ENCODE measurements at places on chromosomes 3 and 15.

DNA sequence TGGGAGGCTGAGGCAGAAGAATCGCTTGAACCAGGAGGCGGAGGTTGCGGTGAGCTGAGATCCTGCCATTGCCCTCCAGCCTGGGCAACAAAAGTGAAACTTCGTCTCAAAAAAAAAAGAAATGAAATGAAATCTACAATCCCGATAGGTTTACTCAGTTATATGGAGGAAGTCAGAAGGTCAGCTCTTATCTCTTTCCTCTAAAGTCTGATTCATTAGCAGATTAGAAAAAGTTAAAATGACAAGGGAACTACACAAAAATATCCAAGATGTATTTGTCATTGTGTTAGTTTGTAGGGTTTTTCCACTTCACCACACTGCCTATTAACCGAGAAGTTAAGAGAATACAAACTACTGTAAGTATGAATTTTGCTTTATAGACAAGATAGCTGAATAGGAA is 420.6 kb downstream of the SHQ1 start:
- DNase-seq = no peak

DNA sequence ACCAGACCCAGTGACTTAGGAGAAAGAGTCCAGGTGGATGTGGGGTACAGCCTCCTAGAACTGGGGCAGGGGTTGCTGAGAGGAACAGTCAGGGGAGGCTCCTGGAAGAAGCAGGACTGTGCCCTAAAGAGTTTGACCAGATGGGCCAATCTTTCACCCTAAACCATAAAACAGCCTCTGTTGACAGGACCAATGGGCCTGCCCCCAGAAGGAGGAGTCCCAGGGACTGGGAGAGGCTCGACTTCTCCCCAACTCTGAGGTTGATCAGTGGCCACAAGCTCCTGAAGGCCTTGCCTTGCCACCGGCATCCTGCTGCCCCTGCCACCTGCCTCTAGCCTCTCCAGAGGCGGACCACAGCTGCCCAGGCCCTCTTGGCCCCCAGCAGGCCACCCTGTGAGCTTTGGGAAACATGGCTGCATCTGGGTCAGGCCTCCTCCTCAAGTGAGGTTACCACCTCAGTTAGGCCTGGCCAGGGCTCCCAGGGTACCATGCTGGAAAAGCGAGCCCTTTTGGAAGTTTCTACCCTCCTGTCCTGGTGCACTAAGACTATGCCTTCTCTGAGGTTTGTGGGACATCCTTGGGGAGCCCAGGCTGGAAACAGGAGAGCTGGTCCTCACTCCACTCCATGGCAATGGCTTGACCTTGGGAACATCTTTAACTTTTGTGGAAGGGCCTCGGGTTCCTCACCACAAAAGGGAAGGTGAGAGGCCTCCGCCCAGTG is 2.8 kb downstream of the VIPR1 start:
- DNase-seq = peak; percentile 50

DNA sequence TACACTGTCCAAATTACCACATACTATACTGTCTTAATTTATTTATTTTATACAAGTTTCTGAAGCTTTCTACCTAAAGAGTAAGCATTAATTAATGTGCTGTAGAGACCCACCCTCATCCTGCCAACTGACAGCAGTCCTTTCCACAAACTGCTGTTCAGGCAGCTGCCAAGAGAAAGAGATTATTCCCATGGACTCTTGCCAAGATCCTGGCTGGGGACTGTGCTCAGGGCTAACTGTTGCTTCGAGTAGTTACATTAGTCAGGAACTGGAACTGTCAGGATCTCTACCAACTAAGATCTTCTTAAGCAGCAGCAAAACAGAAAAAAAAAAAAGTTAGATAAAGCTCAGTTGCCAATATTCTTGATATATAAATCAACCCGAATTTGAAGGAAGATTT is 398.8 kb downstream of the MECOM start:
- peak; percentile 64 for DNase-seq

- DNase-seq = no peak
Observed at GRCh38 chr3:10319804-10320203, 1.1 kb downstream of the SEC13 start.

DNA sequence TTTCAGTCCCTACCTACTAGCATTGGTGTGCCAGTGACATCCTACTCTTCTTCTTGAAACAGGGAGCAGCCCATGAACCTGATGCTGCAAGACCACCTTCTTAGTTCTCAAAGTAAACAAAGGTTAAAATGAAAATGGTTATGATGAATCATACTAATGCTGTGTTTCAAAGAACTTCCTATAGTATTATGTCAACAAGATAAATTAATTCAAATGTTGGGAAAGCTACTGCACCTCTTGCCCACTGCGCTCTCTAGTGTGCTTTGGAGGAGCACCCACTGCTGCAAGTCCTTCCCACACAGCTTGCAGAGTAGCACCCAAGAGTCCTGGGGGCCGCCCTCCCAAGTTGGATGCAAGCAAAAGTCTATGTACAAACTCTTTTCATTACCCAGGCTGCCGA is 81.1 kb downstream of the CD200R1L start:
- no peak for DNase-seq

GRCh38 chr3:132285620-132285945 is 31.6 kb upstream of the ACP3 start:
- DNase-seq = no peak

GRCh38 chr3:177060492-177060891 is 136.8 kb downstream of the TBL1XR1 start:
- DNase-seq = no peak

Data from right atrium auricular region (tissue), 2 donors.